Forelimb muscle (tissue), 1 donor: ENCODE measurements at places on chromosomes 13 and 19.

DNA sequence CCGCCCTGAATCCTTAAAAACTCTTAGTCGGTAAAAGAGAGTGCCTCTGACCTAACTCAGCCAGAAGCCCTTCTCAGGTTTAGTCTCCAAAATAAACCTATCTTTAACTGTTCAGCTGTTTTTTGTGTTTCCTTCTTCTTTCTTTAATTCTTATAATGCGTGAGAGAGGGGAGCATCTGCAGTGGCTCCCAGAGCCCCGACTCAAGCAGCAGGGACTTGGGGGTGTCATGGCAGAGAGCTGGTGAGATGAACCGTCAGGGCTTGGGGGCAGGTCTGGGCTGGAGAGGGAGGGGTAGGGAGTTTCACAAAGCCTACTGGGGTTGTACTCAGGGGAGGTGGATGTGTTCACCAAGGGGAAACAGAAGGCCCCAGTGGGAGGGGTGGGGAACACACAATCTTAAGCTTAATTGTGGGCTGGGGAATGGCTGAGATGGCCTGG is 16.8 kb upstream of the SIGLEC6 start:
- DNase-seq, result no peak

DNA sequence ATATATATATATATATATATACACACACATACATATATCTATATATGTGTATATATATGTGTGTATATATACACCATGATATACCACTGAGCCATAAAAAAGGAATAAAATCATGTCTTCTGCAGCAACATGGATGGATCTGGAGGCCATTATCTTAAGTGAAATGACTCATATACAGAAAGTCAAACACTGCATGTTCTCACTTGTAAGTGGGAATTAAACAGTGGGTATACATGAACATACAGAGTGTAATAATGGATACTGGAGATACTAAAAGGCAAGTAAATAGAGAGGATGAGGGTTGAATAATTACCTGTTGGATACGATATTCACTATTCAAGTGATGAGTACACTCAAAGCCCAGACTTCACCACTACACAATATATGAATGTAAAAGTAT is 332.6 kb downstream of the SLITRK1 start:
- no peak for DNase-seq

GRCh38 chr13:49859560-49859959 is 67.1 kb upstream of the KPNA3 start:
- DNase-seq, result no peak

DNA sequence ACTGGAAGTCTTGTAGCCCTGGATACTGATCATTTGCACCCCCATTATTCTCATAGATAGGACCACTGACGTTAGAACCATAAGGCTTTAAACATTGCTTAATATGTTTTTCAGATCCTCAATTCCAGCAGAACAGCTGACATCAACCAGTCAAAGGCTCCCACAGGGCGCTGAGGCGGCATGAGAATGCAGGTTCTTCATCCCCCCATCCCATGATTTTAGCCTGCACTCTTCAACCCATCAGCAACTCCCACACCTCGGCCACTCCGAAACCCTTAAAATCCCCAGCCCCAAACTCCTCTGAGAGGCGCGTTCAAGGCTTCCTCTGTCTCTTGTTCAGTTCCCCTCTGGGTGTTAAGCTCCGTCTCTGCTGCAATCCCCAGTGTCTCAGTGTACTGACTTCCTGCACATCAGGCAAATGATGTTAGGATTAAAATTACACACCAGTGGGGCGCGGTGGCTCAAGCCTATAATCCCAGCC is 24.3 kb upstream of the LAMP1 start:
- no peak for DNase-seq

DNA sequence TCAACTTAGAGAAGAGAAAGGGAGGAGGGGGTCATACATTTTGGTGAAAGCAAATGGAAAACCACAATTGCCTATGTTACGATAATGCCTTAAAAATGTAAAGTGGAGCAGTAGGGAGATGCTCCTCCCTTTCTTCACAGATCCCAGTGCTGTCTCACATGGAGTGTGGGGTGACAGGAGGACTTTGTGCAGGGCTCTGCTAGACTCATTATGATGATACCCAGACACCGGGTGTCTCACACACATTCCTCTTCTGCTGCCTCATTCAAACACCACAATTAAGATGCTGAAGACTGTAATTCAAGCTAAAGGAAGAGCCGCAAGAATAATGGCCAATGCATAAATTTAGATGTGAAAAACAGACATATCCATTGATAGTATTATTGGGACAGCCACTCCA is 150.6 kb downstream of the LHFPL6 start:
- DNase-seq, result no peak
